Urinary bladder (tissue), 4 donors: ENCODE measurements at places on chromosomes 12 and 14. TPM values are rescaled to one million over a fixed set of nuclear protein-coding genes. Genes with fewer than 3 reads are reported as not detected.

DHRS1 gene
- 10.4 TPM for total RNA-seq

CCDC88C gene
- total RNA-seq: 19.7 TPM

PA2G4 gene
- 64.6 TPM for total RNA-seq

NANOG gene
- 0.21 TPM for total RNA-seq

PAX9 gene
- 0.48 TPM for total RNA-seq

AMDHD1 gene
- 0.16 TPM for total RNA-seq

CTSG gene
- 9.8 TPM for total RNA-seq

OTUB2 gene
- total RNA-seq: 2.0 TPM

KRT8 gene
- total RNA-seq: 96.2 TPM

DBX2 gene
- 0.26 TPM for total RNA-seq

GRIN2B gene
- 1.7 TPM for total RNA-seq

SMCO3 gene
- total RNA-seq: 5.0 TPM

AVPR1A gene
- 43.7 TPM for total RNA-seq

GPX2 gene
- total RNA-seq: 21.0 TPM

KRT3 gene
- not detected for total RNA-seq

POTEG gene
- total RNA-seq: not detected

ENDOU gene
- total RNA-seq: not detected

CLEC1B gene
- not detected for total RNA-seq

BDKRB1 gene
- total RNA-seq: 3.0 TPM

MMP17 gene
- total RNA-seq: 3.9 TPM

SLCO1C1 gene
- 4.9 TPM for total RNA-seq
